ENCODE measurements at places on chromosomes 6 and 20.

DNA sequence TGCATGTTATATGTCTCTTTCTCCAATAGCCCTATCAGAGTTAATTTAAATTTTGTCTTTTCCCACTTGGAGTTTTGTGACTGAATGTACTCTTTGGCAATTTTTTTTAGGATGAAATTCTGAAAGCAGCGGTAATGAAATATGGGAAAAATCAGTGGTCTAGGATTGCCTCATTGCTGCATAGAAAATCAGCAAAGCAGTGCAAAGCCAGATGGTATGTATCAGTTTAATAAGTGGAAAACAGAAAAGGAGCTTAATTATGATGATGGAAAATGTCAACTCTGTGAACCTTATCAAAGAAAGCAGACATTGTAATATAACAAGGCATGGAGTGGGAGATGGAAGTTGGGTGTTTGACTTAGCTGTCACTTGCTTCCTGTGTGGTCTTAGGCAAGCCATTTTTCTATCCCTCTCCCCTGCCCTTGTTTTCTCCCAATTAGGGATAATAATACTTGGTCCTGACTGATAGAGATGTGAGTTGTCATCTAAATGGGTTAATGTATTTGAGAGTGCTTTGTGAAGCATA is 2.7 kb downstream of the CDC5L start:
- DNase-seq = no peak
- H3K36me3 ChIP-seq = peaks cover 47% of the 10 kb centered on the region
- peaks cover 2% of the 10 kb centered on the region for H3K27me3 ChIP-seq
- H3K4me1 ChIP-seq = peaks cover 45% of the 10 kb centered on the region

GRCh38 chr6:141313986-141314385 is 818.7 kb upstream of the GJE1 start:
- H3K27ac ChIP-seq = no peak overlapping the region
- no peaks in the 10 kb centered on the region for H3K4me1 ChIP-seq
- DNase-seq = no peak
- H3K27me3 ChIP-seq = no peaks in the 10 kb centered on the region
- no peaks in the 10 kb centered on the region for H3K36me3 ChIP-seq

- peaks cover 5% of the 10 kb centered on the region for H3K36me3 ChIP-seq
- DNase-seq = peak; percentile 38
- H3K27me3 ChIP-seq = peaks cover 88% of the 10 kb centered on the region
- H3K4me3 ChIP-seq = peak overlapping the region; percentile 43
Measured at GRCh38 chr6:75204959-75205775, 686 bp downstream of the COL12A1 start.

- H3K4me3 ChIP-seq = no peak overlapping the region
- no peaks in the 10 kb centered on the region for H3K4me1 ChIP-seq
- H3K27me3 ChIP-seq = no peaks in the 10 kb centered on the region
- H3K36me3 ChIP-seq = peaks cover 58% of the 10 kb centered on the region
Measured at GRCh38 chr6:7401075-7401474, 11.5 kb downstream of the RIOK1 start.

GRCh38 chr6:88262332-88262731 is 96.2 kb upstream of the CNR1 start:
- H3K27ac ChIP-seq = no peak overlapping the region
- no peaks in the 10 kb centered on the region for H3K4me1 ChIP-seq
- H3K4me3 ChIP-seq = no peak overlapping the region
- DNase-seq = no peak

DNA sequence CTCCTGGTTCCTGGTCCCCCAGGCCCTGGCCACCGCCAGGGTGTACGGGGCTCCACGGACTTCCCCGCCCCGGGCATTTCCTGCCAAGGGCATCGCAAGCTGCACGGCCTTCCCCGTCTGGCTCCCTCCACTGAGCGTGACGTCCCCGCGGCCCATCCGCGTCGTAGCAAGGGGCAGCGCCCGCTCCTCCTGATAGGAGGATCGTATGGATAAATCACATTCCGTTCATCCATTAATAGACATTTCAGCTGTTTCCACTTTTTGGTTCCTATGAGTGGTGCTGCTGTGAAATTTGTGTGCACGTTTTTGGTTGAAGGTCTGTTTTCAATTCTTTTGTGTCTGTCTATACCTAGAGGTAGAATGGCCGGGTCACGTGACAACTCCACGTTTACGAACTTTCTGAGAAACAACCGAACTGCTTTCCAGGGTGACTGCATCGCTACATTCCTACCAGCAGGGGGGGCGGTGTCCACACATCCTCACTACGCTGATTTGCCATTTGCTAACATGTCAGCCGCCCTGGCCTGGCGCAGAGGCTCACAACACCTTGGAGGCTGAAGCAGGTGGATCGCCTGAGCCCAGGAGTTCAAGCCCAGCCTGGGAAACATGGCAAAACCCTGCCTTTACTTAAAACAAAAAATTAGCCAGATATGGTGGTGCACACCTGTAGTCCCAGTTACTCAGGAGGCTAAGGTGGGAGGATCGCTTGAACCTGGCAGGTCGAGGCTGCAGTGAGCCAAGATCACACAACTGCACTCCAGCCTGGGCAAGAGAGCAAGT is 37.7 kb downstream of the KCNQ2 start:
- H3K27me3 ChIP-seq = peaks cover 15% of the 10 kb centered on the region
- no peaks in the 10 kb centered on the region for H3K36me3 ChIP-seq
- peaks cover 7% of the 10 kb centered on the region for H3K4me1 ChIP-seq
- H3K4me3 ChIP-seq = no peak overlapping the region
- peak; percentile 85 for DNase-seq

DNA sequence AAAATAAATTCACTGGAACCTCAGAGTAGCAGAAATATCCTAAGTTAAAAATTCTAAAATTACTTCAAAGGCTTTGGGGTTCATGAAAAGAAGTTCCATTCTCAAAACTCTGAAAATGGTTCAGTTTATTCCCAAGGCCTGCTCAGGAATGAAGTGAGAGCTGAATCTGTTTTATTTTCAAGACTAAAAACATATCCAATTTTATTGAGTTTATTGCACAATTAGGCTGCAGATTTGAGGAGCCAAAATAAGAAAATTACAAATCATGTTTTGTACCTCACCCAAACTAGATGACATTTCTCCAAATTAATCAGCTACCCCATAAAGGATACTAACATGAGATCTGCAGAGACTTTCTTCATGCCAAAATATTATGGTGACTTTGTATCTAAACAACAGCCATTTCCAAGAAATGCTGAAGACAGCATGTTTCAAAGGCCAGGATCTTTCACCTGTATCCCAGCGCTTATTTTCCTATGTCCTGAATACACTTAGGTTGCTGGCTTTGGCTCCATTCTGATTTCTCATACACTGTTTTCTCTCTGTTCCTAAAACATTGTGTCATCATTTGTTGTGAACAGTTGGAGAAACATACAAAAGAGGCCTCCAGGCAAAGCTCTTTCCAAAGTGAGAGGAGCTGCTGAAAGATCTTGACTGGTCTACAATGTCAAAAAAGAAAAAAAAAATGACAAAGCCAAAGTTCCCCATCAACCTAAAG is 85.7 kb upstream of the F13A1 start:
- H3K36me3 ChIP-seq = no peaks in the 10 kb centered on the region
- H3K4me3 ChIP-seq = no peak overlapping the region
- peaks cover 5% of the 10 kb centered on the region for H3K27me3 ChIP-seq
- H3K4me1 ChIP-seq = no peaks in the 10 kb centered on the region
- H3K27ac ChIP-seq = no peak overlapping the region

- H3K4me1 ChIP-seq = peaks cover 32% of the 10 kb centered on the region
- no peak overlapping the region for H3K4me3 ChIP-seq
- no peak for DNase-seq
- H3K27ac ChIP-seq = peak overlapping the region; percentile 51
- H3K27me3 ChIP-seq = no peaks in the 10 kb centered on the region
Measured at GRCh38 chr6:20840675-20841074, 306.4 kb downstream of the CDKAL1 start.

DNA sequence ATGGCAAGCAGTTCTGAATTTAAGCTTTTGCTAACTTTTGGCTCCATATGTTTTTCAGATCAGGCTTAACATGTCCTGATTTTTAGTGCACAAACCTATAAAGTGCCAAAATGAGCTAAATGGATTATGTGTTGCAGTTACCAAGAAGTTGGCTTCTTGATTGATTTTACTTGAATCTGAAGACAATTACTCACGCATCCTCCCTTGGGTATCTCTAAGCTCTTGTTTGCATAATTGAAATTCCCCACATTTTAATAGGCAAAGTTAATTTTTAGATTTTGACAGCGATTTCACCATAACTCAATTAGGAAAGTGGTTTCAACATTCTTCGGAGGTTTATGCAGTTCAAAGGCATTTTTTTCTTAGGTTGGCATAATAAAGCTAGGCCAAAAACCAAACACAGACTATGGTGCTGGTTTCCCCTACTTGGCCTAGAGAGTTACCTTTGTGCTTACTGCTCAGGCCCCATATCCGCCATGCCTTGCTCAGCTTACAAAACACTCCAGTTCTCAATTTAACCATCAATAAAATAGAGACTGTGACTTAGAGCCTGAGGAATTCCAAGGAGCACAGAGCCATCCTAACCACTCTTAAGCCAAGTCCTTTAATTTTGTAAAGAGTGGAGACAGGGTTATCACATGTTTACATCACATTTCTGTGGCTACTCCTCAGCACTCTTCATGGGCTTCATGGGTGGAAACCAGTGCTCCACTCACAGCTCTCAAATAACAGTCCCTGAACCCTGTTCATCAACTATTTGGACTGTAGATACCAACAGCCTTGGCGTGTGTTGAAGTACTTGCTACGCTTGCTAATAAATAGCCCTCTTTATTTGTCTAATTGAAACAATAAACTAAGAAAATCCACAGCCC is 32.1 kb downstream of the LAMA4 start:
- H3K36me3 ChIP-seq = no peaks in the 10 kb centered on the region
- no peak for DNase-seq
- H3K27ac ChIP-seq = no peak overlapping the region
- no peak overlapping the region for H3K4me3 ChIP-seq
- no peaks in the 10 kb centered on the region for H3K4me1 ChIP-seq

DNA sequence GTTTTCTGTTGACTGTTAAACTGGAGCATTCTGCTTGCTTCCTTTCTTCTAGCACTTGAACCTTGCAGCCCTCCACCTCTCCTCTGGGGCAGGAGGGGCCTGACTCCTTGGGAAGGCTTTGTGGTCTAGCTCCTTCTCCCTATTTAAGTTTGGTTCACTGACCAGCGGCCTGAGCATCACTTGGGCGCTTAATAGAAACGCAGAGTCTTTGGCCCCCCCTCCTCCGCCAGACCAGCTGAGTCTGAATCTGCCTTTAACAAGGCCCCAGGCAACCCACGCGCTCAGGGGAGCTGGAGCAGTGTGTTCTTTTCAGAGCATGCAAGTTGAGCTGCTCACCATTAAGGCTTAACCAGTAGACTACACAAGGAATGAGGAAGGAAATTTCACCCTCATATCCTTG is 225.7 kb downstream of the NRN1 start:
- DNase-seq = no peak
- H3K4me3 ChIP-seq = no peak overlapping the region
- no peak overlapping the region for H3K27ac ChIP-seq
- peaks cover 5% of the 10 kb centered on the region for H3K27me3 ChIP-seq

DNA sequence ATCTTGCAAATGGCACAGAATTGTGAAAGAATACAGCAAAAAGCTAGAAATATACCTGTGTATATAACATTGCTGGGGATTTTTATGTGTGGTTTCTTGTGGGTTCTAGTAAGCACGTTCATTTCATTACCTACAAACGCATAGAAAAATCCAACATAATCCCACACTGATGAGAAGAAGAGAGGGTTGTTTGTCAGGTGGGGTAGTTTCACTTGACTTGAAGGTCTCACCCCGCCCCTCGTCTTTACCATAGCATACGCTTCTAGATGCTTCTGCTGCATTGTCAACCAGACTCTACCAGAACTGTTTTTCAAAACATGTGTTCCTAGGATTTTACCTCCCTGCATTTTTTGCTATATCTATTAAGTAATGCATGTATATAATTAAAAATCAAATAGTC is 284.1 kb upstream of the TAB2 start:
- DNase-seq = no peak
- peaks cover 72% of the 10 kb centered on the region for H3K4me1 ChIP-seq
- H3K27me3 ChIP-seq = no peaks in the 10 kb centered on the region
- H3K4me3 ChIP-seq = no peak overlapping the region
- peak overlapping the region; percentile 87 for H3K27ac ChIP-seq

DNA sequence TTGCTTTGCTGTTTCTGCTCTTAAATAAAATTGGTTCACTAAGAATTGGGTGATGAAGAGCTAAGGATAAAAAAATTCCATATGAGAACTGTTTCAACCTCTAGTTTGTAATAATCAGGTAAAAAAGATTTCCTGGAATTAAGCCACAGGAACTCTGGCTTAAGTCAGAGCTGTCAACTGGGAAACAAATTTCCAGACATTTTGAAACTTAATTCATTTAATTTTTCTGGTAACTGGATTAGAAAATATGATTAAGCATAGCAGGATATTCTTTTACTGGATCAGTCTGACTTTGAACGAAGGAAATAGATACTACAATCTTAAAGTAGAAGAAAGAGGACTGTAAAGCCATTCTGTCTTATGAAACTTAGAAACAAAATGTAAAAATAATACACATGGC is 1.3 kb upstream of the VIP start:
- no peaks in the 10 kb centered on the region for H3K27me3 ChIP-seq
- H3K27ac ChIP-seq = no peak overlapping the region
- H3K4me3 ChIP-seq = no peak overlapping the region
- no peak for DNase-seq
- H3K4me1 ChIP-seq = no peaks in the 10 kb centered on the region

DNA sequence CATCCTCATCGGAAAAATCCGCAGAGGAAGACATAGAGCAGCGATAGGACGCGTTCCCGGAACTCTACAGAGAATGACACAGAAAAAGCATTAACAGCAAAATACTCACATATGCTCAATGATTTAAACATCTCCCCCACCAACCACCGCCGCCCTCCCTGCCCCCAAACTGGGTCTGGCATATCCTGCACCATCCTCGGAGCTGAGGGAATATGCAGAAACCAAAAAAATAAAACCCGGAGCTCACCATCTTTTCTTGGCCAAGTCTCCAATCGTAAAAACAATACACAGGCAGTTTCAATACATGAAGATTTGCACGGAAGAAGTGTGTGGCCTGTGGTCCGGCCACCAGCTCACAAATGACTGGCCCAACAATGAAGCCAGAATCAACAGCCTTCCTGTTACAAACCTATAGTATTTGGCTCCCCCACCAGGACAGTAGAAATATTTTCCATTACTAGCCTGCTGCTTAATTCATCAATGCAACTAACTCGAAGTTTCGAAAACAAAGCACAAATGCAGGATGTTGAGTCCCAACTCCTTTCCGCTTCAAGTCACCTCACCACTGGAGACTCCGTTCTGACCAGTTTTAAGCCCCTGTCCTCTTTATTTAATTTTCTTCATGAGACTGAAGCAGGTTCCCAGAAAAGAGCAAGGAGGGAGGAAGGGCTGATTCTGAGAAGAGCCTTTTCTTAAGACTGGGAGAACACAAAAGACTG is 103.2 kb upstream of the BEND6 start:
- H3K27me3 ChIP-seq = peaks cover 24% of the 10 kb centered on the region
- H3K4me1 ChIP-seq = peaks cover 29% of the 10 kb centered on the region
- H3K36me3 ChIP-seq = no peaks in the 10 kb centered on the region
- peak; percentile 46 for DNase-seq
- H3K27ac ChIP-seq = peak overlapping the region; percentile 39

All from activated naive CD4-positive, alpha-beta T cell treated with anti-CD3 and anti-CD28 coated beads, Interleukin-2, amount 10 ng/mL, durations not matched to agents 7 days and 5 days (primary cell).